MCF 10A (cell line): ENCODE measurements at places on chromosomes 13 and 19. TPM values are rescaled to one million over a fixed set of nuclear protein-coding genes. Genes with fewer than 3 reads are reported as not detected.

DNA sequence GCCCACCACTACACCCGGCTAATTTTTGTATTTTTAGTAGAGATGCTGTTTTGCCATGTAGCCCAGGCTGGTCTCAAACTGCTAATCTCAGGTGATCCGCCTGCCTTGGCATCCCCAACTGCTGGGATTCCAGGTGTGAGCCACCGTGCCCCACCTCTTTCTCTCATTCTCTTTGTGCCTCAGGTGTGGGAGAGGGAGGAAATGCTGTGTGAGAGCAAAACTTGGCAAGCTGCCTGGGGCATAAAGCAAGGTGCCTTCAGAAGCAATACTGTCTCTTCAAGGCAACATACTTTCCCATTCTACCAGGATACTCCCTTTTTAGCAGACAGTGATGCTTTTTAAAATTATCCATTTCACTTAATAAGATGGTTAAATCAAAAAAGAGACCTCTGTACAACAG lies 53.2 kb upstream of the RFC3 start:
- peak; percentile 59 for DNase-seq
- H3K27me3 ChIP-seq = no peaks in the 10 kb centered on the region
- no peak overlapping the region for H3K4me3 ChIP-seq

- no peak for DNase-seq
- H3K27ac ChIP-seq = no peak overlapping the region
- peaks cover 6% of the 10 kb centered on the region for H3K4me1 ChIP-seq
- H3K36me3 ChIP-seq = peaks cover 79% of the 10 kb centered on the region
- H3K4me3 ChIP-seq = no peak overlapping the region
Measured at GRCh38 chr13:45512098-45512496, 47.4 kb downstream of the COG3 start.

GRCh38 chr13:107035778-107036177 lies 467.8 kb upstream of the ARGLU1 start:
- H3K4me1 ChIP-seq = no peaks in the 10 kb centered on the region
- H3K27ac ChIP-seq = no peak overlapping the region
- no peak overlapping the region for H3K4me3 ChIP-seq
- no peaks in the 10 kb centered on the region for H3K27me3 ChIP-seq
- no peak for DNase-seq

DNA sequence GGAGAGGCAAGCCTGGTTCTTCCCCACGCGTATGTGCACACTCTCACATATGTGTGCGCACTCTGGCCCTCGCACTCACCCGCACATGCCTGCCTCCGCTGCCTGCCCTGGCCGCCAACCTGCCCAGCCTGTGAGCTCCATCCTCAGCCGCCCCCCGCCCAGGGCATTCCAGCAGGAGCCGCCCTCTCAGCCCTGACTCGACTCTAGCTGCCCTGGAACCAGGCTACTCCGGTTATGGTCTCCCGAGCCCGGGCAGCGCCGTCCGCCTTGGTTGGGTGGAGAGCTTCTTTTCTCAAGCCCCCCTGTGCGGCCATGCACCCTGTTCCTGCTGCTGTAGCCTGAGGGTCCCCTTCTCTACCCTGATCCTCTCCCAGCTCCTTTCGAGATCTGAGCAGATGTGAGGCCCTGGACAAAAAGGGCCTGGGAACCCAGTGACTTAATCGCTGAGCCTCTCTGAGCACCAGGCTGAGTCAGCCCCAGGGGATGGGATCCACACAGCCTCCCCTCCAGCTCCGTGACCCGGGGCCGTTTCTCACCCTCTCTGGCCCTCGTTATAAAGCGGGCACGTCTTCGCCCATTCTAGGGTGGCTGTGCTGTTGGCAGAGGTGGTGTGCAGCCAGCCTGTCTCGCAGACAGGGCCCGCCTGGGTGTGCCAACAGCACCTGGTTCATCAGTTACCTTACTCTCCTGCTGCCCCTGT lies 191.5 kb downstream of the TEX29 start:
- no peaks in the 10 kb centered on the region for H3K27me3 ChIP-seq
- no peak overlapping the region for H3K4me3 ChIP-seq
- no peak overlapping the region for H3K27ac ChIP-seq
- H3K4me1 ChIP-seq = no peaks in the 10 kb centered on the region
- DNase-seq = no peak
- no peaks in the 10 kb centered on the region for H3K36me3 ChIP-seq

Gene GJB6
- not detected in 2 replicates for total RNA-seq

Gene ICAM1
- 3.3 and 4.6 TPM in 2 replicates for total RNA-seq

DNA sequence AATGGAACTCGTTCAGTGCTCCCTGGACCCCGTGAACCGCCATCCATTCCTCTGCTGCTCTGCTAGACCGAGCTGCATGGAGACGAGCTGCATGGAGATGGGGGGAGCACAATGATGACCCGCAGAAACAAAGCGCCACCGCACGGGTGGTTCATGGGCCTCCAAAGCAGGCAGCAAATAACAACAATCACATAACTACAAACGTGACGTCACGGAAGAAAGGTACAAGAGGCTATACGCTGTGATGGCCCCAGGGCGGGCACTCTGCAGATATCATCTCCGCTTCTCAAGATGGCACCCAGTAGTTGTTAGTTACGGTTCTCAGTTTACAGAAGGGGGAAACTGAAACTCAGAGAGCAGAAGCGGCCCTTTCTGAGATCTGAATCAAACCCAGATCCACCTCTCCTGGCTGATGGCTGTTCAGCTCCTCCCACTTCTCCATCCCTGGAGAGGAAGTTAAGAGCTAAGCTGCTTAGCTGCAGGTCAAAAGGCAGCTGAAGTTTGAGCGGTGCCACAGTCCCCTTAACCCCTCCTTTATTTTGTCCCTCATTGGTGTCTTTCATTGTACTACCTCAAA lies 1.7 kb downstream of the ATP13A1 start:
- peak overlapping the region; percentile 79 for H3K4me3 ChIP-seq
- peak overlapping the region; percentile 96 for H3K27ac ChIP-seq

DNA sequence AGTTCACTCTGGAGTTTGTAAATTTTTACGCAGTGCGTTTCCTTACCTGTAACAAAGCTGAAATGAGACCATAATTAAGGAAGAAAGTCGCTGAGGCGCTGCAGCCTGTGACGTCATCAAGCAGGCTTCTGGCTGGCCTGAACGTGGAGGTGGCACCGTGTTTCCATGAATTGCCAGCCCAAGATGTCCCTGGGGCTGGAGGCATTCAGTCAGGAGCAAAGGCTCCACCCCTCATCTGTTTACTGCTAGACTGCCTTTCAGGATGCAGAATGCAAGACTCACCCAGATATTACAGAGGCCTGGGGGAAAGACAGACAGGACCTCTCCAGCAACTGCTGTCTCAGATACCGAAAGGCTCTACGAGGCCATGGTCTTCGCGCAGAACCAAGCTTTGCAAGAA lies 424.6 kb downstream of the TSHZ3 start:
- H3K27ac ChIP-seq = no peak overlapping the region
- DNase-seq = no peak
- no peak overlapping the region for H3K4me3 ChIP-seq
- no peaks in the 10 kb centered on the region for H3K4me1 ChIP-seq
- no peaks in the 10 kb centered on the region for H3K27me3 ChIP-seq

- no peak overlapping the region for H3K27ac ChIP-seq
- peak; percentile 20 for DNase-seq
- peaks cover 12% of the 10 kb centered on the region for H3K4me1 ChIP-seq
- peaks cover 4% of the 10 kb centered on the region for H3K36me3 ChIP-seq
- H3K4me3 ChIP-seq = peak overlapping the region; percentile 89
- no peaks in the 10 kb centered on the region for H3K27me3 ChIP-seq
Measured at GRCh38 chr19:19642506-19643157, 825 bp downstream of the GMIP start.

DNA sequence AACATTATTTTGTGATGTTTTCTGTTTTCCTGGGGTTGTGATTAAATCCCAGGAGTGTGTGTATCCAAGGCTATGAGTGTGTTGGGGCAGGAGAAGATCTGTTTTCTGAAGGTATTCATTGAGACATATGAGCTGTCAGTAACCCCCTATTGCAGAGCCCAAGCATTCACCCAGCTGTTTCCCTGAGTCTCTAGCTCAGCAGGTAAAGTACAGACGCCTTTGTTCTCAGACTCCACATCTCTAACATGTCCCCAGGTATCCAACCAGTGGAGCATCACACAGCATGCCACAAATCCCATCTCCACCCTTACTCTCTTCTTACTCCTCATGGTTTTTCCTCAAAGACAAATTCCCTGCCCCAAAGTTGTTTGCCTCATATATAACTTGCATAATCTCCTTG lies 213.6 kb downstream of the PCDH20 start:
- no peaks in the 10 kb centered on the region for H3K36me3 ChIP-seq
- no peak for DNase-seq
- no peaks in the 10 kb centered on the region for H3K4me1 ChIP-seq

Gene RRAS
- total RNA-seq = 37.6 and 56.5 TPM in 2 replicates

DNA sequence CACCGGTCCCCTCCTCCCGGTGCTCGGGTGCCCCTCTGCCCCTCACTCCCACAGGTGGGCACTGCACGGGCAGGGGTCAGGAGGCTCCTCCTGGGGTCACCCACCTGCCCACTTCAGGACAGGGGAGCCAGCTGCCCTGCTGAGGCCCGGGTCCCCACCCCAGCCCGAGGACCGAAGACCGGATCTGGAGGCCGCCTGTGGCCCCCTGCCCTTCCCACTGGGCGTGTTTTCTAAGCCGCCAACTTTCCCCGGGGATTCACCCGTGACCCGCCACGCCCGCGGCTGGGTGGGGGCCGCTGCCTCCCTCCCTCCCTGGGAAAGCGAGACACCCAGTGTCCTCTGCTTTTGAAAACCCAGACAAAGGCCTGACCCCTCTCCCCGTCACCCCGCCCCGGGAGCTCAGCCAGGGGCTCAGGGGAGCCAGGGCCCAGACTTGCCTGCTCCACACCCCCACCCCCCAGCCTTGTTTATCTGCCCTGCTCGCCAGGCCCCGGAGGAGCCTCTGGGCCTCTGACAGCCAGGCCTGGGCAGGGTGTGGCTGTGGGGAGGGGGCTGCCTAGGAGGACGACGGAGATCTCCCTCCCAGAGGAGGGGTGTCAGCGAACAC lies 1.3 kb downstream of the PALM start:
- no peak for DNase-seq
- no peak overlapping the region for H3K4me3 ChIP-seq

GRCh38 chr13:25503856-25504255 lies 132.1 kb downstream of the ATP8A2 start:
- no peak for DNase-seq
- H3K27me3 ChIP-seq = peaks cover 52% of the 10 kb centered on the region
- H3K4me1 ChIP-seq = no peaks in the 10 kb centered on the region
- no peaks in the 10 kb centered on the region for H3K36me3 ChIP-seq
- no peak overlapping the region for H3K27ac ChIP-seq

Gene ZNF699
- total RNA-seq = 6.4 and 6.7 TPM in 2 replicates

Gene RDH8
- total RNA-seq = not detected in 2 replicates

Gene ZNF578
- total RNA-seq = not detected in 2 replicates

Gene IGFL4
- total RNA-seq = 0.54 TPM in 1 of 2 replicates, not detected in the other

Gene C5AR1
- total RNA-seq = 1.9 and 4.7 TPM in 2 replicates

DNA sequence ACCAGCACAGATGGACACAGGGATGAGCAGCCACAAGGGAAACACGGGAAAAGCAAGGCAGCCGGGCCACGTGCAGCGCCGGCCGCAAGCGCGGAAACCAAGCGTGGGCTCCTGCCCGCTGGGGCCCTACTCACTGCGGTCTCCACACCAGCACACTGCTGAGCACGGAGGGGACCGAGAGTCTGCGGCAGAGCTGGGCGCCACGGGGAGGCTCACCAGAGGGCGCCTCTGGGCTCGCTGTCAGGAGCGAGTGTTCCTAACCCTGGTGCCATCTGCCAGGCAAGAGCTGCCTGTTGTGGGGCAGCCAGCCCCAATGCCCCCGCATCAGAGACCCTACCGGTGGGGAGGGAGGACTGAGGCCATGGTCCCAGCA lies 26.5 kb downstream of the MPND start:
- peak overlapping the region; percentile 73 for H3K4me3 ChIP-seq
- H3K27ac ChIP-seq = no peak overlapping the region
- H3K4me1 ChIP-seq = peaks cover 24% of the 10 kb centered on the region
- peaks cover 51% of the 10 kb centered on the region for H3K36me3 ChIP-seq
- DNase-seq = peak; percentile 77
- H3K27me3 ChIP-seq = no peaks in the 10 kb centered on the region

GRCh38 chr13:27395007-27395510 lies 29.4 kb upstream of the GTF3A start:
- H3K27ac ChIP-seq = no peak overlapping the region
- DNase-seq = no peak
- no peaks in the 10 kb centered on the region for H3K36me3 ChIP-seq
- H3K4me1 ChIP-seq = no peaks in the 10 kb centered on the region
- H3K27me3 ChIP-seq = no peaks in the 10 kb centered on the region

- H3K27ac ChIP-seq = no peak overlapping the region
- H3K4me3 ChIP-seq = no peak overlapping the region
- no peaks in the 10 kb centered on the region for H3K4me1 ChIP-seq
- DNase-seq = no peak
- peaks cover 30% of the 10 kb centered on the region for H3K27me3 ChIP-seq
Measured at GRCh38 chr13:70171151-70171550, 62.9 kb upstream of the KLHL1 start.

GRCh38 chr13:91594061-91594460 lies 195.6 kb downstream of the GPC5 start:
- H3K4me1 ChIP-seq = no peaks in the 10 kb centered on the region
- H3K27me3 ChIP-seq = peaks cover 28% of the 10 kb centered on the region
- no peaks in the 10 kb centered on the region for H3K36me3 ChIP-seq
- no peak overlapping the region for H3K27ac ChIP-seq
- DNase-seq = no peak

Gene TMEM38A
- total RNA-seq = 2.1 and 4.5 TPM in 2 replicates

DNA sequence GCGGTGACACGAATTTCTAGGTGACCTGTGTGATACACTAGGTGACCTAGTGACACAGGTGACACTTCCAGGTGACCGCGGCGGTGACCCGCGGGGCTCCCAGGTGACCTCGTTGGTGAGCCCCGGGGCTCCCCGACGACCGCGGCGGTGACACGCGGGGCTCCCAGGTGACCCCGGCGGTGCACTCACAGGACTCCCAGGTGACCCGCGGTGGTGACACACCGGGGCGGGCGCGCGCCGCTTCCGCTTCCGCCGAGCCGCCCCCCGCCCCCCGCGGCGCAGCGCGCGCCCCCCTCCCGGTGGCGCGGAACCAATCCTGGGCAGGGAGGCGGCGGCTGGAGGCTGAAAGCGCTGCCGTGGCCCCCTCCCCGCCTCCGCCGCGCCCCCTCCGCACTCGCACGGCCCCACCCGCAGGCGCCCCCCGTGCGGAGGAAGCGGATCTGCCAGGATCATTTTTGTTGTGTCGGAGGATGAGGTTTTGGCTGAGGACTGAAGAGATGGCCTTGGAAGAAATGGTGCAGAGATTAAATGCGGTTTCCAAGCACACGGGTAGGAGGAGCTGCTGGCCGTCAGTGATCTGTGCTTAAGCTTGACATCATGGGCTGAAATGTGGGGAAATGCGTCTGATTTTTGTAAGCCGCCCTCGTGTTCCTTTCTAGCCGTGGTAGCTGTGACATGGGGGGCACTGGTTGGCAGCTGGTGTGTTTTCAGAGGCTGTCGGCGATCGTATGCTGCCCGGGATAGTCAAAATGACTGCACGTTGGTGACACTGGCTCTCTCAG lies at the start of gene MCF2L:
Gene MCF2L, plus strand, starts transcription at position 305 of the 782 bp plus-strand sequence. Its CDS starts 166 bp downstream, at position 471.
- no peak within 1 kb of the TSS for H3K4me3 ChIP-seq
- peaks cover 81% of the 10 kb centered on the region for H3K27me3 ChIP-seq
- H3K27ac ChIP-seq = no peak within 1 kb of the TSS
- H3K4me1 ChIP-seq = no peaks in the 10 kb centered on the region
- DNase-seq = no peak
